ENCODE measurements at places on chromosomes 2 and 18. TPM values are rescaled to one million over a fixed set of nuclear protein-coding genes. Genes with fewer than 3 reads are reported as not detected.

DNA sequence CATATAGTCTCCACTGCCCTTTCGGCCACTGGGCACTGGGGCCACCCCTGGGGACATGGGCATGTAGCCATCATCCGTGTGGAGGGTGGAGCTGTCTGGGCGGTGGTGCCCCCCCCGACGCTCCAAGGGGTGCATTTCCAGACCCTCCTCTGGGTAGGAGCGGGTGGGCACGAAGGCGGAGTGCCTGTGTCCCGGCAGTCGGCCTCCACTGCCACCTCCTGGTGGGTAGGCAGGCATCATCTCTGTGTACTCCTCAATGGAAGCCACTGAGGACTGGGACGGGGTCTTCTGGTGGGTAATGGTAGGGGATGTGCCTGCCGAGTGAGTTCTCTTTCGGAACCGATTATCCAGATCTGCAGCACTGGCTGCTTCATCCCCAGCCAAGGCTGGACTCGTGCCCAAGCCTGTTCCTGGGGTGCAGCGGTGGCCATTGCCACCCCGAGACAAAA is 2.8 kb downstream of the IRS1 start:
- peak overlapping the region; percentile 7 for H3K27ac ChIP-seq
- H3K4me3 ChIP-seq: peak overlapping the region; percentile 61
- peaks cover 3% of the 10 kb centered on the region for H3K36me3 ChIP-seq
- H3K4me1 ChIP-seq: peaks cover 55% of the 10 kb centered on the region
- no peak for DNase-seq

DNA sequence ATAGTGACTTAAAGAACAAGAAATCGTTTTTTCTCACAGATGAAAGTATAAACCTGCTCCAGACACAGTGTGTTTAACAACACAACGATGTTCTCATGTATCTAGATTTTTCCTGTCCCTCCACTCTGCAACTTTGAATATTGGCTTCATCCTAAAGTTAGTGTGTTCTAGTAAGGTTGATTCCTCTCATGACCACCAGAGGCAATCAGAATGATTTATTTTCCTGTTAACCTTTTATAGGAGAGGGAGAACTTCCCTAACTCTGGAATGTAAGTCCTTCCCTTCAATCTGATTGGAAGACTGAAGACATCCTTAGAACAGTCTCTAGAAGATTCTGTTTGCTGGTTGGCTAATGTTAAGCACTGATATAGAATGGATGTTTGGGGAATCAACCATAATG is 41.0 kb upstream of the TAF4B start:
- H3K27me3 ChIP-seq: no peaks in the 10 kb centered on the region
- H3K27ac ChIP-seq: no peak overlapping the region
- no peaks in the 10 kb centered on the region for H3K4me1 ChIP-seq

GRCh38 chr2:224924631-224925030 is 117.6 kb downstream of the DOCK10 start:
- DNase-seq: no peak
- H3K4me3 ChIP-seq: no peak overlapping the region
- no peak overlapping the region for H3K27ac ChIP-seq
- no peaks in the 10 kb centered on the region for H3K27me3 ChIP-seq
- H3K4me1 ChIP-seq: peaks cover 28% of the 10 kb centered on the region

- peaks cover 3% of the 10 kb centered on the region for H3K27me3 ChIP-seq
Measured at GRCh38 chr2:151664520-151664919, 69.8 kb downstream of the NEB start.

The AMER3 gene
- not detected for total RNA-seq

- no peaks in the 10 kb centered on the region for H3K27me3 ChIP-seq
- H3K36me3 ChIP-seq: no peaks in the 10 kb centered on the region
- no peak overlapping the region for H3K27ac ChIP-seq
- DNase-seq: no peak
Measured at GRCh38 chr2:99637159-99637697, 147.4 kb upstream of the REV1 start.

DNA sequence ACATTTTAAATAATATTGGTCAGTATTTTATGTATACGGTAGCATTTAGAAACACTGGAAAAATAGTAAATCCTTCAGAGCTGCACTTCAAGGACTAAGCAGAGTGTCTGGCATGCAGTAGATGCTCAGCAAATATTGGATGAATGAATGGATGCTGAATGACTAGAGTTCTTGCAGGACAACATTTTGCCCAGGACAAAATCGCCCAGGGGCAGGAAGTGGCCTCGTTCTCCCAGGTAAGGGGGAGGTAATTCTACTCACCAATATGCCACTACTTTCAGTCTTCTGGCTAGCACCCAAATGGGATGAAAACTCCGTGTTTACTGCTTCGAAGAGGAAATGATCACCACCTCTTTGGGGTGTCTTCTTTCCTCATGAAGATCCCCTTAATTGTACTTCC is 4.0 kb upstream of the DGUOK start:
- H3K4me1 ChIP-seq: peaks cover 2% of the 10 kb centered on the region
- H3K27me3 ChIP-seq: peaks cover 15% of the 10 kb centered on the region
- H3K4me3 ChIP-seq: no peak overlapping the region
- peaks cover under 1% of the 10 kb centered on the region for H3K36me3 ChIP-seq
- no peak for DNase-seq

DNA sequence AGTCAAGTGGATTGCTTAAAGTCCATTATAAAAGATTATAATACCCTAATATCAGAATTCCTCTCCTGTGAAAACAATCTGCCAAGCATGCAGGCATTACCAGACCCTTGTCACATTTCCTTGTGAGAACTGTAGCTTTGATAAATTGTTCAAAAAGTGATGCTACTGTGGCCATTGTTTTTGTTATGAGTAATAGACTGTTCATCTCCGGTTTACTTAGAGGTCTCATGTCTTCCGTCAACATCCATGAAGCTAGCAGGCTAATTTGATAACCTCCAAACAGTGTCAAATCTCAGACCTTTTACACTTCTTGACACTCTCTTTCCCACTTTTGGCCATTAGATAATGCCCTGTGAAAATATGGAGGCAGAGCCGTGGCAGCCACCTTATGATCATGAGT is 342.7 kb downstream of the CPS1 start:
- no peaks in the 10 kb centered on the region for H3K4me1 ChIP-seq
- DNase-seq: peak; percentile 26
- H3K36me3 ChIP-seq: no peaks in the 10 kb centered on the region
- no peaks in the 10 kb centered on the region for H3K27me3 ChIP-seq
- H3K27ac ChIP-seq: no peak overlapping the region

- H3K4me3 ChIP-seq: no peak overlapping the region
- H3K4me1 ChIP-seq: no peaks in the 10 kb centered on the region
- H3K27ac ChIP-seq: no peak overlapping the region
- no peaks in the 10 kb centered on the region for H3K27me3 ChIP-seq
Measured at GRCh38 chr18:75869162-75869561, 441.7 kb upstream of the SMIM21 start.

The GALNT3 gene
- total RNA-seq: 16.4 TPM

DNA sequence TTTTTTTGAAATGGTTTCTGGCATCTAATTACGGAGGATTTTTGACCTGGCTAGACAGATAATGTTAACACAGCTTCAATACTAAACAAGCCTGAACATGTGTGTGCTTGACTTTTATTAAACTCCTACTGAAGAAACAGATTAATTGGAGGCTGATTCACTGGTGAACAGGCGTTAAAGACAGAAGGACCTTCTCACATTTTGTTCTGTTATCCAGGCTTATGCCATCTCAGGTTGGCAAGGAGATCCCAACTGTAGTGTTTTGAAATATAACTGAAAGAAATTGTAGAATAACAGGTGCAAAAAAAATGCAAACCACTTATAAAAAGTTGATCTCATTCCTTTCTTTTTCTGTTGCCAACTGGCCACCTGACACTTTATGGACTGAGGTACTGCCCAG is 269.6 kb downstream of the ARHGAP15 start:
- DNase-seq: no peak
- H3K27me3 ChIP-seq: no peaks in the 10 kb centered on the region
- no peaks in the 10 kb centered on the region for H3K36me3 ChIP-seq
- H3K4me3 ChIP-seq: no peak overlapping the region
- no peak overlapping the region for H3K27ac ChIP-seq

The DCC gene
- 2.0 TPM for total RNA-seq

GRCh38 chr2:52383541-52383940 is 1351.6 kb upstream of the NRXN1 start:
- H3K36me3 ChIP-seq: no peaks in the 10 kb centered on the region
- H3K4me3 ChIP-seq: no peak overlapping the region
- H3K4me1 ChIP-seq: no peaks in the 10 kb centered on the region

- peaks cover 9% of the 10 kb centered on the region for H3K27me3 ChIP-seq
- H3K4me1 ChIP-seq: peaks cover 21% of the 10 kb centered on the region
- H3K36me3 ChIP-seq: no peaks in the 10 kb centered on the region
- H3K4me3 ChIP-seq: no peak overlapping the region
Measured at GRCh38 chr2:71783815-71784214, 330.5 kb downstream of the DYSF start.

DNA sequence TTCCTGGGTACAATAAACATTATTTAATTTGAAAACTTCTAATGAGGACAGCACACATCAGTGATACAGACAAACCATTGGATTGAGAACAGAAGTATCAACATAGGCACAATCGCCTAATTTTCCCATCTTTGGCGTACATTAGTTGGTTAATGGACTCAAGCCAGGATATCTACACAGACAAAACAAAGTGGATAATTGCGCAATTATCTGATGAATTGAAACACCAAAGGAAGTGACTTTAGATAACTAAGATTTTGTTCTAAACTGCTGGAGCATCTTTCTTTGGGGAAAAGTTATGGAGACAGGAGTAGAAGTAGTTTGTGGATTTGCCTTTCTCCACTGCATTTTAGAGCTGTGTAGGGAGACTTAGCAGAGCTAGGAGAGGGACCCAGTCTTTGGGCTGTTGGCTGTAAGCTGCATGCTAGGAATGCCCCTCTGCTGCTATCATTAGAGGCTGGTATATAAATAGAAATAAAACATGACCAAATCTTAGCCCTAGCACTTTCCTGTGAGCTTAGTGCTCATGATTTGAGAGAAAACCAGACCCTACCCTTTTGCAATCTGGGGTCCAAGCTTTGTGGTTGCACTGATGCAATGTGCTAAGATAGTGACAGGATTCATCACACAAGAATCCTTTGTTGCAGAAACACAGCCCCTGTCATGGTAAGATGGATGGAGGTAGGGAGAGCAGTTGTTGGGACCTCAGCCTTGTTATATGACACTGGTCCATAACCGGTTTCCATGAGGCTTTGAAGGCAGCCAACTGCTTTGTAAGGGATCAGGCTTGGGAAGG is 264.5 kb upstream of the PIK3C3 start:
- H3K36me3 ChIP-seq: no peaks in the 10 kb centered on the region
- no peak overlapping the region for H3K4me3 ChIP-seq
- no peaks in the 10 kb centered on the region for H3K4me1 ChIP-seq

The ICA1L gene
- total RNA-seq: 4.9 TPM

The REG1A gene
- not detected for total RNA-seq

The EFR3B gene
- total RNA-seq: 13.3 TPM

- no peaks in the 10 kb centered on the region for H3K27me3 ChIP-seq
- DNase-seq: no peak
- no peak overlapping the region for H3K4me3 ChIP-seq
- H3K27ac ChIP-seq: no peak overlapping the region
Measured at GRCh38 chr18:34639687-34640086, 70.4 kb upstream of the DTNA start.

DNA sequence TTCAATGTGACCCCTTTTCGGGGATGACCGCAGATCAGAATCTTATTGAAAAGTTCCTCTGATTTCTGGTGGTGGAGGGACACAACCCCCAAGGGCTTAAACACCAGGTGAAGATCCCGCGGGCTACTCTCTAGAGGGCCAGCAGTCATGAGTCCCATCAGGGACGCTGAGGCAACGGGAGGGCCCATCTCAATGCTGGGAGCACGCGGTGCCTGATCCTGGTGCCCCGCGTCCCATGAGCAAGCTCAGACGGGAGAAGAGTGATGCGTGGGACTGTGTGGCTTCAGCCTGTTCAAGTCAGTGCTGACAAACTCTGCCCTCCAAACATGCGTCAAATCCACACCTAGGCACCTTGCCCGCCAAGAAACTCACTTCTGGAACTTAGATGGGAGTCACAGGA is 224.9 kb downstream of the TWIST2 start:
- H3K27me3 ChIP-seq: no peaks in the 10 kb centered on the region
- H3K36me3 ChIP-seq: no peaks in the 10 kb centered on the region
- DNase-seq: no peak
- no peaks in the 10 kb centered on the region for H3K4me1 ChIP-seq
- no peak overlapping the region for H3K4me3 ChIP-seq

GRCh38 chr2:188970211-188970610 is 4.0 kb upstream of the COL3A1 start:
- H3K4me1 ChIP-seq: no peaks in the 10 kb centered on the region
- no peak overlapping the region for H3K27ac ChIP-seq
- DNase-seq: peak; percentile 70
- no peaks in the 10 kb centered on the region for H3K27me3 ChIP-seq
- no peak overlapping the region for H3K4me3 ChIP-seq
- H3K36me3 ChIP-seq: no peaks in the 10 kb centered on the region

GRCh38 chr2:460861-461260 is 173.0 kb upstream of the ALKAL2 start:
- H3K27me3 ChIP-seq: peaks cover 2% of the 10 kb centered on the region
- H3K36me3 ChIP-seq: no peaks in the 10 kb centered on the region
- no peak overlapping the region for H3K4me3 ChIP-seq
- no peak overlapping the region for H3K27ac ChIP-seq
- DNase-seq: peak; percentile 39

DNA sequence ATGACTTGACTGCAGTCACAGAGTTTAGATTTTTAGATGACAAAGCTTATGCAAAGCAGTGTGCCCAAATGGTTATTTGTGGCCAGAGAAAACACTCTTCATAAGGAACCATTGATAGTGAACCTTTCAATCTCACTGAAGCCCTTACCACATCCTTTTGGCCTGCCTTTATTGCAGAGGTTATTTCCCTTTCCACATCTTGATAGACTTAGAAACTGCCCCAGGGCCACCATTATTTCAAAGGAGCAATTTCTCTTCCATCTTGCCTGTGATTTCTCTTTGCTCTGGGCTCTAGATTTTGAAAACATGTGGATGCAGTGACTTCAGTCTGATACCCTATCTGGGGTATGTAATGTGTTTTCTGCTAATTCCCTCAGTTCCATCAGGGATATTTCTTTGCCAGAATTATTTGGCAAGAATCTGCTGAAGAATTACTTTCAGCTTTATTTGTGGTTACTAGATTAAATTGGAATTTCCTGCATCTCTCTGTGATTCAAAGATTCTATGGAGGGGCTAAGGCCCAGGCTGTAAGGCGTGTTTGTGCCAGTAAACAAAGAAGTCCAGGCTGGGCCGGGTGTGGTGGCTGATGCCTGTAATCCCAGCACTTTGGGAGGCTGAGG is 51.0 kb downstream of the MOGAT1 start:
- peaks cover 4% of the 10 kb centered on the region for H3K4me1 ChIP-seq
- H3K27ac ChIP-seq: no peak overlapping the region
- no peak overlapping the region for H3K4me3 ChIP-seq
- H3K27me3 ChIP-seq: no peaks in the 10 kb centered on the region

GRCh38 chr2:106516436-106516835 is 29.3 kb downstream of the CD8B2 start:
- no peaks in the 10 kb centered on the region for H3K36me3 ChIP-seq
- no peak for DNase-seq
- no peaks in the 10 kb centered on the region for H3K4me1 ChIP-seq
- H3K27me3 ChIP-seq: no peaks in the 10 kb centered on the region

GRCh38 chr2:164969909-164970690 is 14.8 kb upstream of the SLC38A11 start:
- H3K4me1 ChIP-seq: peaks cover 11% of the 10 kb centered on the region
- H3K27ac ChIP-seq: no peak overlapping the region
- no peaks in the 10 kb centered on the region for H3K27me3 ChIP-seq
- H3K36me3 ChIP-seq: no peaks in the 10 kb centered on the region
- DNase-seq: no peak

The SKOR2 gene
- not detected for total RNA-seq

The MC4R gene
- not detected for total RNA-seq

Measured in astrocyte (in vitro differentiated cells and primary cell).